Stimulated activated CD8-positive, alpha-beta memory T cell treated with anti-CD3 and anti-CD28 coated beads, Interleukin-4, amount 100 ng/mL, for 24 hours (primary cell): ENCODE measurements at places on chromosomes 4 and X.

DNA sequence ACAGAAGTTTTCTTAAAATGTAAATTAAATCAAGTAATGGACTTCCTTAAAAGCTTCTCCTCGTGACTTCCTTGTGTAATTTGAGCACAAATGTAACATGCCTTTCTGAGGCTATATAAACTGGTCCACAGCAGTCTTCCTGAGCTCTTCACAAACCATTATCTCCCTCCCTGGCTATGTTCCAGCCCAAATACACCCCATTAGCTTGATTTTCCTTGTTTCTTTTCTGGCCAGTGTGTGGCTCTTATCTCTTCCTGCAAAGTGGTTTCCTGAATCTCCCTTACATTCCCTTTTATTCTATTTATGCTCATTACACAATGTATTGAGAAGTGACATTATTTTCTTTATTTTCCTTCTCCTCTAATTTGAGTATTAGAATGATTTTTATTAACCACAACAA, 1085.3 kb upstream of the PCDH10 start:
- DNase-seq, result no peak

- no peak for DNase-seq
Measured at GRCh38 chrX:1093586-1094421, 118.6 kb downstream of the CRLF2 start.

- no peak for DNase-seq
Measured at GRCh38 chr4:95761426-95761825, 78.5 kb upstream of the PDHA2 start.

DNA sequence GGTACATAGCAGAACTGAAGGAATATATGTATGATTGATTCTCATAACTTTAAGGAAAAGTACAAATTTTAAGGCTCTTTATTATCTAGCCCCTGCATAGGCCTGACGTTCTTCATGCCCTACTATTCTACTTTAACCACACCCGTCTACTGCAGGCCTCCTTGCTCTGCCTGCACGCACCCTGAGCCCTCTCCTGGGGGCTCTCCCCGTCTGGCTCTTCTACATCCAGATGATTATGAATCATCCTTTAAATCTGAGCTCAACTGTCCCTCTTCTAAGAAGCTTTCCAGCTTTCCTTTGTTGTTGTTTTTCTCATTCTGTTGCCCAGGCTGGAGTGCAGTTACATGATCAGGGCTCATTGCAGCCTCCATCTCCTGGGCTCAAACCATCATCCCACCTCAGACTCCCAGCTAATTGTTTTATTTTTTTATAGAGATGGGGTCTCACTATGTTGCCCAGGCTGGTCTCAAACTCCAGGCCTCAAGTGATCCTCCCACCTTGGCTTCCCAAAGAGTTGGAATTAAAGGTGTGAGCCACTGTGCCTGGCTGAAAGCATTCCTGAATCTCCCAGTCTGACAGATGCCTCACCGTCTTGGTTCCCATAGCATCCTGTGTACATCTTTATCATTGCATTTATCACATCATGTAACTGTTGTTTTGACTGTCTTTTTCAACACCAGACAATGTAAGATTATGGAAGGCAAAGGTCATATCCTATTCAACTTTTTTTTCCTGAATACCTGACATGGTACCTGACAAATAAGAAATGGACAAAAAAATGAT, 89.2 kb downstream of the WDFY3 start:
- no peak for DNase-seq

GRCh38 chr4:34108391-34108790, 2135.9 kb downstream of the ARAP2 start:
- no peak for DNase-seq

GRCh38 chr4:131613086-131613823, 1535.8 kb upstream of the PCDH10 start:
- no peak for DNase-seq

GRCh38 chrX:43703211-43703791, 47.2 kb downstream of the MAOA start:
- no peak for DNase-seq

DNA sequence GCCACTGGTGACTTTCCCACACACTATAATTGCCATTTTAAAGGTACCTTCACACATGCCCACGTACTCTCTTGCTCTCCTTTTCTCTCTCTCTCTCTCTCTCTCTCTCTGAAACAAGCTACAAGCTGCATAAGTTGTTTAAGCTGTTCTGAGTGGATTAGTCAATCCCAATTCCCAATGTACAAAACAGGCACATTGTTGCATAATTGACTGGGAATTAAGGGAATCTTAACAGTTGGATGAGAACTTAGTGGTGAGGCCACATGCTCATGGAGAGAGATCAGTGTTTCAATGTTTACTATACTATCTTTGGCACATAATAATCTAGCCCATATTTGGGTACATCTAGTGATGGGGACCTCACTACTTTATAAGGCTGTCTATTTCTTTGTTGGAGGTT, 123.3 kb downstream of the ARHGEF9 start:
- DNase-seq, result no peak

GRCh38 chr4:159305129-159305528, 202.2 kb downstream of the RAPGEF2 start:
- DNase-seq, result no peak

GRCh38 chr4:53748328-53748772, 157.1 kb upstream of the LNX1 start:
- DNase-seq, result no peak

DNA sequence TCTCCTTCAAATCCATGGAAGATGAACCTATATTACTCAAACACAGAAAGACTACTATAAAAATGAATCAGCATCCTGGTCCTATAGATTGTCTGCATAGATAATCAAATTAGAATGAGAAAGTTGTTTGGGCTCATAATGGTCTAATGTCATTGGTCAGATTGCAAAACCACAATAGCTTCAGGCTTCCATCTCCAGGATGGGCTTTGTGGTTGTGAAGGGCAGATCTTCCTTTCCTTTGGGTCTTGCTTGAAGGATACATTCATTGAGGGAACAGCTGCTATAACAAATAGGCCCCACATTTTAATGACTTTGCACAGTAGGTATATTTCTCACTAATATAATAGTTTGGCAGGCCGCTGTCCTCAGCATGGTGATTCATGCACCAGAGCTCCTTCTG, 94.3 kb downstream of the REPS2 start:
- no peak for DNase-seq

- DNase-seq, result no peak
Measured at GRCh38 chr4:140497747-140498636, at the start of gene MGAT4D. MGAT4D (minus strand) TSS chr4:140498293; CDS start chr4:140498222, 71 bp downstream.

GRCh38 chr4:174317531-174317930, 33.8 kb downstream of the CEP44 start:
- DNase-seq, result no peak

GRCh38 chr4:155521382-155521781, 144.6 kb upstream of the MAP9 start:
- no peak for DNase-seq

DNA sequence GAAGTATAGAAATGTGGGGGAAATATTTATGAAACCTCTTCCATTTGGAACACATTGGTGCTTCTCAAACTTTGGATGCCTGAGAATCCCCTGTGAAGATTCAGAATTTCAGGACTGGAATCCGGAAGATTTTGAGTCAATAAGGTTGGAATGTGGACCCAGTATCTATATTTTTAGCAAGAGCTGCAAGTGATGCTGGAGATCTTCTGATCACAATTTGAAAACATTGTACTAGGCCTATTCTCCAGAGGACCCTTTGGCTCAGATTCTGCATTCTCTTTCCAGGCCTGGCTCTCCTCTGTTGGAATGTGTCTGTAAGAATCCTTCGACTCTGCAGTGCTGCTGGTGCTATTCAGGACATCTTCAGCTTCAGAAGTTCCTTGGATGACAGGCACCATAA, 2.4 kb upstream of the PKD2 start:
- no peak for DNase-seq

GRCh38 chr4:174324236-174324635, 40.5 kb downstream of the CEP44 start:
- DNase-seq, result no peak

DNA sequence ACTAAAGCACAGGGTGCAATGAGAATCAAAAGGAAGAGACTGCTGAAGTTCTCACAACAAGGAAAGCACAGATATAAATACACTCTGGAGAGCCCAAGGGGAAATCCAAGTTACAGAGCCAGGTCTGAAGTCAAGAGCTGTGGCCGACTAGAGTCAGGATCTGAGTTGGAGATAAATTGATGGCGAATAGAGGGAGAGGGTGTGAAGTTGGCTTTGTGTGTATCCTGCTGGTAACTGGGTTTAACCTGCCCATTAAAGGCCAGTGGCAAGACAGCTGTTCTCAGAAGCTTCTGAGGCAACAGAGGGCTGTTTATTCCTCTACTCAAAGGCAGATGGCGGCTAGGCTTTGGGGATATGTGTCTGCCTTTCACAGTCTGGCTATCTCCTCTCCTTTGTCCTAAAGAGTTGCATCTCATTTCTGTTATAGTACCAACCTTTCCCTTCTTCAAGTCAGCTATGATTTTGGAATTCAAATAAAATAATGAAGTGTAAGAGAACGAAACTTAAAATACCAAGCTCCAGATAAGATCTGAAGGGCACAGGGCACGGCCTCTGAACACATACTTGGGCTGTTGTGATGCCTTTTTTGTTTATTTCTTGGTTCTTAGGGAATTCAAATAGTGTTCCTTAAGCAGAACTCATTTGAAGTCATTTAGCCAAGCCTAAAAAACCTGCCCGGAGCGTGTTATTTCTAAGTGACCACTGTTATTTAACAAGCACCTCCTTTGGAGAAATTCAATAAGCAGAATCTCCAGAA, 142.1 kb downstream of the APBB2 start:
- DNase-seq, result no peak

DNA sequence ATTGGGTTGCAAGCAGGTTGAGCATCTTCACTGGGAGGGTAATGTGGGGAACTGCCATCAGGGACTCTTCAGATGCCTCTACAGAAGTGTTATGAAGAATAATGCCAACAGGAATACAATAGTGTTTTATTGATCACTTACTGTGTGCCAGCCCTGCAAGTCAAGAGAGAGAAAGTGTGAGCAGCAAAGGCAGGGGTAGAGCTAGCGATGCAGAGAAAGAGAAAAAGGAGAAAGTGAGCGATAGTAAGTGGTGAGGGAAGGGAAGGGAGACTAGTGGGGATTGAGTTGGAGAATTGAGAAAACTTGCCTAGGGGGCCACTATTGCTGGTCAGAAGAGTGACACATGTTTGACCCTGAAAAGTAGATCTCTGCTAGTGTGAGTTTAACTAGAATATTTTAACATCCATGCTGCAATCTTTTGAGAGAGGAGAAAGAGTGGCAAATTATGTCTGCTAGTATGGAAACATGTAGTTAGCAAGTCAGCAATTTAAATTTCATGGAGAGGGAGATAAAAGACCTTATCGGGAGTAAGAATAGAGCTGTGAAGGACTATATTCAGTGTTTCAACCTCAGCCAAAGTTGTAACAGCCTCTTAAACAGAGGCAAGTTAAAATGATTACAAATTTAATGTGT, 12.2 kb downstream of the AFF1 start:
- DNase-seq, result no peak

GRCh38 chr4:166087569-166087968, 214.5 kb downstream of the TLL1 start:
- DNase-seq, result no peak

GRCh38 chr4:140609548-140610425, 41.0 kb upstream of the UCP1 start:
- DNase-seq, result no peak

- DNase-seq, result no peak
Measured at GRCh38 chrX:42129022-42129940, 205.9 kb upstream of the CASK start.

GRCh38 chrX:69424161-69424560, 80.0 kb upstream of the NALF2 start:
- no peak for DNase-seq

- no peak for DNase-seq
Measured at GRCh38 chrX:155313766-155314165, 20.6 kb downstream of the CLIC2 start.

GRCh38 chr4:108834835-108835384, 72.1 kb upstream of the ETNPPL start:
- no peak for DNase-seq

DNA sequence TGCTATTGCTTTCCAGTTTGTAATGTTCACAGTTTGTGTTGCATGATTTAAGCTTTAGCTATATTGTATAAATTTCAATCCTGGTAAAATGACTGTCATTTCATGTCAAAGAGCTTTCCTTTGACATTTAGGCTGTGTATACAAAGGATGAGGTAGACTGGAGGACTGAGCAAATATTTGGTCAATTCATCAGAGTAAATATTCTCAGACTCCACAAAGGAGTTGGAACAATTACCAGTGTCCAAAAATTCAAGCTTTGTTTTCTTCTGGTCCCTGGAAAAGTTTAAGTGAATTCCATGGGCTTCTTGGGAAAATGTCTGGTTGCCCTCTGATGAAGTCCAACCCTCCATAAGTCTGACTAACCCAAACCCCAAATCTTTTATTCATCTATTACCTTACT, 682.4 kb downstream of the DACH2 start:
- DNase-seq, result no peak

- DNase-seq, result no peak
Measured at GRCh38 chr4:7808752-7809151, 130.9 kb downstream of the AFAP1 start.

- no peak for DNase-seq
Measured at GRCh38 chr4:32858971-32859370, 2138.8 kb downstream of the PCDH7 start.

- no peak for DNase-seq
Measured at GRCh38 chr4:24392613-24393012, 191.7 kb downstream of the DHX15 start.

DNA sequence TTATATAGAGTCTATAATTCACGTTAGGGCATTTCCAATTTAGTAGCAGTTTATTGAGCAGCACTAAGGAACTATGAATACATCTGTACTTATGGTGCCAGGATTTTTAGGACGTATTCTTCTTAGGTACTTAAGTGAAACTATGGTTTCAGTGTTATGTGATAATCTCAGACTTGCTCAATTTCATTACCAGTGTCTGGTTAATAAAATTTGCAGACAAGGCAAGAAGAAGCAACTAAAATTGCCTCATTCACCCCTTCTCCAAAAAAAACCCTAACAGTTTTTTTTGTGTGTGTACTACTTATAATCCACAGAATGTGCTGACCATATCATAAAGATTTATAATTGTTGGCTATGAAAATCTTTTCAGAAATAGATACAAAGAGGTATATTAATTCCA, 6.0 kb upstream of the CXCL10 start:
- no peak for DNase-seq

GRCh38 chrX:103439161-103439560, 62.8 kb downstream of the BEX3 start:
- DNase-seq, result no peak

GRCh38 chr4:24298911-24299310, 285.4 kb downstream of the DHX15 start:
- DNase-seq, result no peak

GRCh38 chr4:11415409-11416070, 13.2 kb downstream of the HS3ST1 start:
- no peak for DNase-seq

DNA sequence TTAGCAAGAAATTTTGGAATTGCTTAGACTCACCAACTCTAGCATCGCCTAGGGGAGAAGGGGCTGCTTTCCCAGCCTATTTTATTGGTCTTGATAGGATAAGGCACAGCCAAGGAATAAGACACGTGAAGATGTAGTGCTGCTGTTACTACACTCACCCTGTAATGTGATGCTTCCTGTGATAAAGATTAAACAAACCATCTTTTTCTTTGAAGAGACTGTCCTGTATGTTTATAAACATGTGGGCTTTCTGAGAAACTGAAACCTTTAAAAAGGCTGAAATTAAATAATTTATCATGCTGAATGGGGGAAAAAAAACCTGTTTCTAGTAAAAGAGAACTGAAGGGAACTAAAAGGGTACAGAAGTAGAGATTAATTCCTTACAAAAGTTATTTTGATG, 13.2 kb downstream of the TAPT1 start:
- DNase-seq, result no peak

- no peak for DNase-seq
Measured at GRCh38 chr4:163109967-163110366, 56.7 kb downstream of the NAF1 start.

GRCh38 chr4:173211838-173212237, 43.2 kb downstream of the GALNT7 start:
- no peak for DNase-seq
